ENCODE measurements at places on chromosomes 1 and 21.
A peak's percentile ranks its signal among the peaks of the same experiment; 100 is the strongest.

DNA sequence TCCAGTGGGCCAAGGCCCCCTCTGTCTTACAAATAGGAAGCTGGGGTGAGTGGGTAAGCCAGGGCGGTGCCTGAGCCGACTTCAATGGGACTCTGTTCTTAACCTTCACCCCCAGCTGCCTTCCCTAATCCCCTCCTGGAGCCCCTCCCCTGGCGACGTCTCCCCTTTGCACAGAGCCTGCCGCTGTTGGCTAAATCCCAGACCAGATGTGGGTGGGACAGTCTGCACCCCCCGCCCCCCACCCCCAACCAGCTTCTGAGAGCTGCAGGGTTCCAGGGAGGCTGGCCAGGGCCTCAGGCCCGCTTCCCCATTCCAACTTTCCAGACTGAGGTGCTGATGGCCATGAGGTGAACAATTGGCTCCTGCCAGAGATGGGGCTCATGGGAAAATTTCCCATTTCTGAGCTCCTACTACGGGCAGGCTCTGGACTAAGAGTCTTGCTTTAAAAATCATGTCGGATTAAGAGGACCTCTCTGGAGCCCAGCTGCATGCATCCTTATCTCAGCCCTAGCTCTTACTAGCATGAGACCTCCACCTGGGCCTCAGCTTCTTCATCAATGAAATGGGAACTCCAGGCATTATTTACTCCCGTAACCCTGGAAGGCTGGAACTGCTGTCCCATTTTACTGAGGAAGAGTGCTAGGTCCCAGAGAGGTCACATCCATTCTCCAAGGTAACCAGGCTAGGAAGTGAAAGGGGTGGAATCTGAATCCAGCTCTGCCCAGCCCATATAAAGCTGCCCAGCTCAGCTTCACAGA is 6.4 kb downstream of the COL8A2 start:
- DNase-seq = no peak

DNA sequence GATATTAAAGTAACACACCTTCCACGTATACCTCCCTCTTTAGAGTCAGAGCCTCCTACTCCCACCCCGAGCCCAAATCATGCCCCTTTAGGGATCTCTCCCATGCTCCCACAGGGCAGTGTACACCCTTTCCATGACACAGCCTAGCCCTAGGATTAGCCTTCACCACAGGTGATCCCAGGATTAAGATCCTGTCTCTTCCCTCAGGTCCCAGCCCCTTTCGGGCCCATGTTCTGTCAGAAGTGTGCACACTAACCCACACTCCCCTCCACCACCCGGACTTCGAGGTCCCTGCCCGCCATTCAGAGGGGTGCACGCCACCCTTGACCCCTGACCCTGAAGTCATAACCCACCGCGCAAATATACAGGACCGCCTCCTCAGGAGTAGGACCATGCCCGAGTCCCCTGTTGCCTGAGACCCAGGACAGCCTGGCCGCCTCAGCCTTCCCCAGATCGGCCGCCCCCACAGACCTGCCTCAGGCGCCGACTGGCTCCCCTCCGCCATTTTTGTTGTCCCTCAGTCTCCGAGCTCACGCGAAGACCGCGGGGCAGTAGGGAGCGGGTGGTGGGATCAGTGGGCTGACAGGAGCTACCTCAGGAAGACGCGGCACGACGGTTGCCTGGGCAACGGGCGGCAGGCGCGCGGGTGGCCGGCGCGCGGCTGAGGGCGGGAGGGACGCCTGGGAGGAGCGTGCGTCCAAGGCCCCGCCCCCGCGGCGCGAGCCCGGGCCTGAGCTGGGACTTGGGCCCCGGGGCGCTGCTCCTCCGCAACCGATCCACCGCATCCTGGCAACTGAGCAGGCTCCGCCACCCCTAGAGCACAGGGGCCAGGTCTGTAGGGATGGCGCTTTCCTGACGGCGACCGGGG is at the start of gene AGBL4:
AGBL4 (minus strand) TSS at position 663 of the 868 bp plus-strand sequence.
- DNase-seq = no peak

- peak; percentile 51 for DNase-seq
Measured at GRCh38 chr1:41626616-41627375, 142.3 kb upstream of the EDN2 start.

DNA sequence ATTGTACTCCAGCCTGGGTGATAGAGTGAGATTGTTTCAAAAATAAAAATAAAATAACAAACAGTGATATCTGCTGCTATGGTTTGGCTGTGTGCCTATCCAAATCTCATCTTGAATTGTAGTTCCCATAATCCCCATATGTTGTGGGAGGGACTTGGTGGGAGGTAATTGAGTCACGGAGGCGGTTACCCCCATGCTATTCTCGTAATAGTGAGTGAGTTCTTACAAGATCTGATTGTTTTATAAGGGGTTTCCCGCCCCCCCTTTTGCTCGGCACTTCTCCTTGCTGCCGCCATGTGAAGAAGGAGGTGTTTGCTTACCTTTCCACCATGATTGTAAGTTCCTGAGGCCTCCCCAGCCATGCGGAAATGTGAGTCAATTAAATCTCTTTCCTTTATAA is 47.8 kb downstream of the ACTL8 start:
- DNase-seq = no peak

DNA sequence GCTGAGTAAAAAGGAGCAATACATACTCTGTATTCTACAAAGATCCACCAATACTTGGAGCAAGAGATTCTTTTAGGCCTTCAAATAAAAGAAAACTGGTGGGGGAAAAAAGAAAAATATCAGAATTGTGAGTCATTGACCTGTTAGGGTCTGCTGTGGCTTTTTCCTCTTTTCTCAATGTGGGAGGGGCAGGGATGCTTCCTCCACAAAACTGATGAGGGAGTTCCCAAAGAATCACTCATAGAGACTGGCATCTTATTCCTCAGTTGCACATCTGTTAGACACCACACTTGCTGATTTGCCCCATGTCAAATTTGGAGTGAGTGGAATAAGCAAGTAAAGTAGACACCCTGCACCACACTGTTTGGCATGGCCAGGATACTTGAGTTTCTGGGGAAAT is 16.6 kb downstream of the C1orf141 start:
- no peak for DNase-seq

Data from stimulated activated CD4-positive, alpha-beta T cell treated with anti-CD3 and anti-CD28 coated beads, Interleukin-4, amount 100 ng/mL, for 1 hour (primary cell).